ENCODE measurements at places on chromosomes 7 and 10.

- peak; percentile 83 for DNase-seq
These were observed 6.1 kb downstream of the NYAP1 start for GRCh38 chr7:100489824-100490223.

- no peak for DNase-seq
These were observed 759 bp downstream of the NUDT1 start for GRCh38 chr7:2242541-2243429.

- no peak for DNase-seq
These were observed 405.0 kb downstream of the PCDH15 start for GRCh38 chr10:54396031-54396430.

- DNase-seq = peak; percentile 22
These were observed 341.2 kb downstream of the CRPPA start for GRCh38 chr7:16080131-16080530.

GRCh38 chr7:118132764-118133163 is 51.2 kb upstream of the LSM8 start:
- no peak for DNase-seq

- no peak for DNase-seq
These were observed 1.2 kb upstream of the CHAT start for GRCh38 chr10:49612513-49613164.

DNA sequence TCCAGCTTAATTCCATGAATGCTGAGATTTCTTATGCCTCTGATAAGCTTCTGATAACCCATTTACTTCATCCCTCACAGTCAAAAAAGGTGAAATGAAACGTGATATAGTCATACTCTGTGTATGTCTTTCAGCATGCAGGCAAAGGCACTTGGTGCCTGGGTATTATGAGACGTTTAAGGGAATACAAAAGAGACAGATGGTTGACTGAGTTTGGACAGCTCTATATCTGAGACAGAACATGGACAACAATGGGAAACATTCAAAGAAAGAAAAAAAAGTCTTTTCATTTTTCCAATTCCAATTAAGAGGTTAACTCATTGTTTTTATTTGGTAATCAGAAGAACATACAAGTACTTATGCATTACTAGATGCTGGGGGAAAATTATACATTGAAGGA is 96.2 kb downstream of the PPP1R17 start:
- no peak for DNase-seq

- no peak for DNase-seq
These were observed 201.2 kb upstream of the PRKCQ start for GRCh38 chr10:6781133-6781770.

- DNase-seq = no peak
These were observed 2.4 kb upstream of the CYP3A43 start for GRCh38 chr7:99825452-99825851.

DNA sequence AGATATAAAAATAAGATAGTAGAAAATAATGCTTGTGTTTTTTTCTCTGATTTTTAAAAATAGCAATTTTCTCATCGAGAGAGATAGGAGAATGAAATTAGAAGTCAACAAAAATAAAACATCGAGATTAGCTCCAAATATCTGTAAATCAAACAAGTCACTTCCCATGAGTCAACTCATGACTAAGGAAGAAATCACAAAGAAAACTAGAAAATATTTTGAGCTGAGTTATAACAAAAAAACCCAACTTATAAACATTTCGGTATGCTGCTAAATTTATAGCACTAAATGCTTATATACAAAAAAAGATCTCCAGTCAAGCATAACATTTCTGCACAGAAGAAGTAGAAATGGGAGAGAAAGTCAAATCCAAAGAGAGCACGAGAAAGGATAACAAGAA is 140.1 kb downstream of the ITGA8 start:
- peak; percentile 66 for DNase-seq

GRCh38 chr10:124498056-124498455 is 36.4 kb downstream of the LHPP start:
- DNase-seq = no peak

DNA sequence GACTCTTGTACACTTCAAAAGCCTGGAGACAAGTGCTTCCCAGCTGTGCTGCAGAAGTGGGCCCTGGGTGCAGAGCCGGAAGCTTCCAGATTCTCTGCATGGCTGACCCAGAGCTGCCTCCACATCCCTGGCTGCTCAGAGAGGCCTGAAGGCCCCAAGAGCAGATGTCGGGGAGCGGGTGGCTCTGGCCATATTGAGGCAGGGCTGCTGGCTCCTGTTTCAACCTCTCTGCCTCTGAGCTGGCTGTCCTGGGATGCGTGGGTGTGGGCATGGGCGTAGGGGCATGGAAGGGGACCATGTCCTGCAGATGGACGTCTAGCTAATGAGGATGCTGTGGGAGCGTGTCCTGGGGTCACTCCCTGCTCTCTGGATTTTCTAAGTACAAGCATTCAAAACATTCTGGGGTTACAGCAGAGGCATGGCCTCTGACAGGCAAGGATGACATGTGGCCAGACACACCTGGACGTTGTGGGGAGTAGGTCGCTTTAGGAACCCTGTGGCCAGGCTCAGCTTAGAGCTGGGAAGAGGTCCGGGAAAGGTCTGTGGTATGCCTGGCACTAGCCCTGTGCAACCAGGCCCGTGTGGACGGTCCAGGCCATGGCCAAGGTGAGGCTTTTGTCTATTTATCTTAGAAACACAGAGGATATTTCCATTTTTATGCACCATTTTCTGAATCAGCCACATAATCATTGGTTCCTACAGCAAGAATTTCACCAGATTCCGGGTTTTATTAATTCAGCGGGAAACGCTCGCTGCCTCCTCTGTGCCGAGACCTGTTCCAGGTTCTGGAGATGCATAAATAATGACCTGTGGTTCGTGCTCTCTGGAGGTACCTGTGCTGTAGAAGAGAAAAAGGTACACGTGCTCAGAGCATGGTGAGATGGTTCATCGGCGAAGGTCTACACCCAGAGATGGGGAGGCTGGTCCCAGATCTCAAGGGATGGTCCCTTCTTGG is 361.1 kb downstream of the GLRX3 start:
- DNase-seq = no peak

GRCh38 chr7:99141334-99141733 is 2.6 kb downstream of the SMURF1 start:
- no peak for DNase-seq

- DNase-seq = no peak
These were observed 16.1 kb upstream of the FAM170B start for GRCh38 chr10:49149881-49150280.

DNA sequence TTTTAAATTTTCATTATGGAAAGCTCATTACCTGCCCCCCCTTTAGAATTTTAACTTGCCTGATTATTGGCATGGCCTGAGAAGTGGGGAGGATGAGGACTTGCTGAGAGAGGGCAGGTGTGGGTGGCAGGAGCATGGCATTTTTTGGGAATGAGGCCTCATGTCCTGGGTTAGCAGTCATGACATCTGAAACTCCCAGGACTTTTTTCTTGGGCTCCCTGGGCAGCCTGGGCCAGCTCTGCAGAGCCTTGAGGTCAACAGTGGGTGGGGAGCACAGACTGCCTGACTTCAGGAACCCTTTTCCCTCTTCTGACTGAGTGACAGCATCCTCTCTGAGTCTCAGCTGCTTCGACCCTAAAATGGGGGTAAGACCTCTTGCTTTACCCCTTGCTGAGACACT is 46.3 kb downstream of the EEPD1 start:
- DNase-seq = no peak

DNA sequence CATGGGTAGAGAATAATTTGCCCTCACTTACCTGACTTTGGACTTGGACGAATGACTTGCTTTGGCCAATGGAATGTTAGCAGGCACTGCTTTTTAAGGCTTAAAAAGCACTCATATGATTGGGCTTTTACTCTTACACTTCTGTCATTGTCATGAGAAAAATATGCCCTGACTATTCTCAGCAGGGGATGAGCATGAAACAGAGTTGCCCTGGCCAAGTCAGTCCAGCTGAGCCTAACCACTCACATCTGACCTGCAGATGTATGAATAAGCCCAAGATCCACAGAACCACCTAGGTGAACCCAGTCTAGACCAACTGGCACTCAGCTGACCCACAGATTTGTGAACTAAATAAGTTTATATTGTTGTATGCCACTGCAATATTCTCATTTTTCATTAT is 573.5 kb downstream of the TNS3 start:
- DNase-seq = peak; percentile 52

- DNase-seq = no peak
These were observed 8.8 kb upstream of the EPHB4 start for GRCh38 chr7:100835903-100836811.

DNA sequence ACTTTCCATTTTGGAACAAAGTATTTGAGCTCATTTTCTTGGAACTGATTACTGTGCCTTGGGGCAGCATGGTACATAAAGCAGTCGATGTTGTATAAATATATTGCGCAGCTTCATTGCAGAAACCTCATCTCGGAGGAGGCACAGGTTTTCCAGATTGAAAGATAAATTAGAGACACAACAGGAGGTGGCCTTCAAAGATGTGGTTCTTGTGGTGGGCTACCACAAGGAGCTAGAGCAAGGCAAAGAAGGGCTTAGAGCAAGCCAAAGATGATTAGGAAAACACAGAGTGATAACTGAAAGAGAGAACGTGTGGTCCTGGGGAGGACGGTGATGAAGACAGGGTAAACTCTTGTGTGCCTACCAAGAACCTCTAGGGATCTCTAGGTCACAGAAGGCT is 169.1 kb upstream of the TNS3 start:
- DNase-seq = no peak

GRCh38 chr7:5780801-5781496 is 514 bp downstream of the RNF216 start:
- peak; percentile 19 for DNase-seq

- DNase-seq = no peak
These were observed 89.0 kb downstream of the PPP1R9A start for GRCh38 chr7:94996369-94996768.

DNA sequence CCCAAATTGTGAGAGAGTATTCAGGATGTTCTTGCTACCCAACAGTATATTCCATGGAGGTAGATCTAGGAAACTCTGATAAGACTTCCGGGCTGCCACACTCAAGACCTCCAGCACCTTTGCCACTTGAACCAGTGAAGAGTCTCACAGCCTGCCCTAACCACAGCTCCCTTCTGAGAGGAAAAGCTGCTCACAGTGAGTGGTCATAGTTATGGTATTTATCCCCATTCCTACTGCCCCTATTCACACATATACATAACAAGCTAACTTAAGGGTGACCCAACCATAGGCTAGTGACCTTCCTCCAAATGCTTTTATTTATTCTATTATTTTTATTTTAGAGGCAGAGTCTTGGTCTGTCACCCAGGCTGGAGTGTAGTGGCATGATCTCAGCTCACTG is 156.3 kb downstream of the PTEN start:
- no peak for DNase-seq

DNA sequence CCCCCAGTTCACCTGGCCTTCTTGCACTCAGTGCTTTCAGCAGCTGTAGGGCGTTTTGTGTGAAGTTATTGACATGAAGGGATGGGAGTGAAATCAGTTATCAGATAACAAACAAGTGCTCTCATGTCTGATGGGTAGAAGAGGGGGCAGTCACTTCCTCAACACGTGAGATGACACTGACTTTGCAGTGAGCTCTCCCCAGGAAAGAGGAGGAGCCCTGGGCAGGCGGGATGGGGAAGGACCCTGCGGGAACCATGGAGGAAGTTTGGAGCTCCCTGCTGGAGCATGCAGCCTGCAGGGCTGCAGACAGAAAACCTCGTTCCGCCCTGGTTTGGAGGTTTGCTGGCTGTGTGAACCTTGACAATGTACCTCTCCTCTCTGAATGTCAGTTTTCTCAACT is 38.7 kb downstream of the GPR26 start:
- no peak for DNase-seq

DNA sequence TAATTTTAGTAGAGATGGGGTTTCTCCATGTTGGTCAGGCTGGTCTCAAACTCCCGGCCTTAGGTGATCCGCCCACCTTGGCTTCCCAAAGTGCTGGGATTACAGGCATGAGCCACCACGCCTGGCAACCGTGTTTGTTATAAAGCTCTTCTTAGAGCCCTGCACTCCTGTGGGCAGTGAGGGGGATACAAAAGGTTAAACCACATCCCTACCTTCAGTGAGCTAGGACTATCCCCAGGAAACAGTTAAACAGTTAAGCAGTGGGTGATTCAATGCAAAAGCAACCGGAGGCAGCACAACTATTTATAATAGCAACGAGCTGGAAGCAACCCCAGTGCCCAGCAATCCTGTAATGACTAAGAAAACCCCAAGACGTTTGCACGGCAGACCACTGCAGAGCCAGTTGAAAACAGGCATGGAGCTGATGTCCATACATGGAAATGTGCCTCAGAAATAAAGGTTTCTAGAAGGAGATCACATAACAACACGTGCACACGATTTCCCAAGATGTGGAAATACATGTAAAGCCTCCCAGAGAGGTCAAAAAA is 107.2 kb upstream of the LYZL2 start:
- DNase-seq = peak; percentile 99

DNA sequence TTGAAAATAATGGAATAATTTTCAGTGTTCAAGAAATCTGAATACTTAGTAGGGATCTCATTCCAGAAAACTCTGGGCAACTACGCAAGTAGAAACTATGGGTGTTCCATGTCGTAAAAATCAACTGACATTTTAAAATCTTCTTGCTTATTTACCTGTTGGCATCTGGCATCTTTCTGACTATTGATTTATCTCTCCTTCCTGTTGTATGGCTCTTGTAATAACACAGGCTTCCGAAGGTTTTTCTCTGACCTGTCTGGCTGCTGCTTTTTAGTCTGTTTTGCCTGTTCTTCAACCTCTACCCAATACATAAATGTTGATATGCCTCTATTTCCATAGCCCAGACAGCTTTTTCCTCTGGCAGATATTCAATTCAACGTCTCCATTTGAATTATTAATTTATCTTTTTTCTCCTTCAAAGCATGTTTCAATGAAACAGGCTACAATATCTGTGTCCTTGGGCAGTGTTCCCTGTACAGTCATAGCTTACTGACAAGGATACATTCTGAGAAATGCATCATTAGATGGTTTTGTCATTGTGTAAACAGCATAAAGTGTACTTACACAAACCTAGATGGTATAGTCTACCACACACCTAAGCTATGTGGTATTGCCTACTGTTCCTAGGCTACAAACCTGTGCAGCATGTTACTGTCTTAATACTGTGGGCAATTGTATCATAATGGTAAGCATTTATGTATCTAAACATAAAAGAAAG is 105.9 kb upstream of the ETV1 start:
- DNase-seq = peak; percentile 25

DNA sequence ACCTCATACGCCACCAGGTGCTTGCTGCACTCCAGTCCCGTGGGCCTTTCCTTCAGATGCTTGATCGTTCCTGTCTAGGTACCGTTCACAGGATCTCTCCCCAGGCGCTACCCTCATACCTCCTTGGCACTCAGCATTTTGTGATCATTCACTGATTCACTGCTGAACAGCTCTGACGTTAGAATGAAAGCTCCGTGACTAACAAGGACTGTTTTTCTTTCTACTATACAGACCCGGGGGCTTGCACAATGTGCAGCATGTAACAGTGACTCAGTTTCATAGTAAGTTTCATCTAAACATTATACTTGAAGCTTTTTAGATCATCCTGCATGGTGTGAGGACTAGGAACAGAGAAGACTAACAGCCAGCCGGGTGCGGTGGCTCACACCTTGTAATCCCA is 20.6 kb downstream of the KIN start:
- peak; percentile 91 for DNase-seq

GRCh38 chr7:44618045-44618444 is 11.6 kb downstream of the OGDH start:
- no peak for DNase-seq
